ENCODE measurements at places on chromosomes 3 and 15.
A peak's percentile ranks its signal among the peaks of the same experiment; 100 is the strongest.

DNA sequence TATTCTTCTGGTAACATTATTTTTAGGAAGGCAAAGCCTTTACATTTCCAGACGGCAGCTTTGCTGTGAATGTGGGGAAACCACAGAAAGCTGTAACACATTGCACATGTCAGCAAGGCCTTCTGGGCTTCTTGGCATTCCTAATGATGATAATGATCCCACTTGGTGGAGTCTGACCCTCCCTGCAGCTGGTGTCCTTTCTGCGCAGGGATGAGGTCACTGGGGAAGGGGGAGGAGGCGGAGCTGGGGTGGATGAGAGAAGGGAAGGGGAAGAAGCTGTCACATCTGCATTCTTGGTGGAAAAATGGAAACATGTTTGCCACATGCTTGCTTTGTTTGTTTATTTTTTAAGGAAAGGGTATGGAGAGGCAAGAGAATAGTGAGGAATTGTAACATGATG lies 68.6 kb downstream of the FILIP1L start:
- DNase-seq, result no peak

GRCh38 chr15:64743691-64744090 lies 31.7 kb downstream of the RBPMS2 start:
- DNase-seq, result no peak

DNA sequence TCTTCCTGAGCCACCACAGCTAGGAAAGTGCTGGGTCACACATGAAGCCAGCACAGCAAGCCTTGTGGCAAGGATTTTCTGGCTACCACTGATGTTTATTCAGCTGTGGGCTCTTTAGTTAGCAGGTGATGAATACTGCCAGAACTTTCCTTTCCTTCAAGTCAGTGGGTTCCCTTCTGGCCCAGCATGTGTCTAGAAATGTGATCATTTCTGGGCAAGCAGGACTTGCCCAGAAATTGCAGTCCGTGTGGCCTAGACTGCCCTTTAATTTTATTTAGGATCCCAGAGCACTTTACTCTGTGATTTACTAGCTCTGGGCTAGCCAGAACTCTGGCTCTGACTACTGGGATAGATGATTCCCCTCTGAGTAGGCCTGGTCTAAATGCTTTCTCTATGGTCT lies 397.5 kb downstream of the ZIC4 start:
- no peak for DNase-seq

GRCh38 chr3:45137656-45138181 lies 8.5 kb downstream of the CDCP1 start:
- no peak for DNase-seq

GRCh38 chr15:88476635-88477060 lies 9.1 kb downstream of the MRPS11 start:
- DNase-seq, result no peak

DNA sequence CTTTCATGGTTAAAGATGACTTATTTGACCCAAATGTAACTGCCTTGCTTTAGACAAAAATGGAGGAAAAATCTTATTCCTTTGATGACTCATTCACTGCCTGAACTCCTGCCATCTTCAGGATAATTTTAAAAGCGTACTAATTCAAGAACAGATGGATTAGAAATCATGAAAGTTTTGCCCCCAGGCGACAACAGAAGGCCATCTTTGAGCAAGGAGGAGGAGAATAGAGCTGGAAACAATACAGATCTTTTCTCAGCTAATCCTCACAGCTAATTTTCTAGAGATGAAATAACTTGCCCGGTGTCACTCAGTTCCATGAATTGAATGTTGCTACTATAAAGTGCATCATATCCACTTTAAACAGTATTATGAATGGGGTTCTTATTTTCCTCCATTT lies 324.7 kb upstream of the RARB start:
- DNase-seq, result no peak

GRCh38 chr3:156388497-156389448 lies 166.1 kb downstream of the SSR3 start:
- DNase-seq, result no peak

DNA sequence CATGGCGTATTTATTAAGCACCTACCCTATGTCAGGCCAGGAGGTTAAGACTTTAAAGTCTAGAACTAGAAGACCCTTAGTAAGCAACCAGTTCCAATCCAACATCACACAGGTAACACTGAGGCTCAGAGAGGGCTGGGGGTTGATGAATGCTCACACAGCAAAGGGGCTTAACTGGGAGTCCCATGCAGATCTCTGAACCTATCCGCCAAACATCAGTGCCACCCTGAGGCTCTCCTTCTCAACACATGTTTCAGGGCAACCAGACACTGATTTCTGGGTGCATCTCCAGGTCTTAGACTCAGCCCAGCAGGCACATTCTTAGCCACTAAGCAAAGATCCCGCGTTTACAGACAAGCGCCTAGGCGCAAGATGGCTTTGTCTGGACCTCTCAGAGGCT lies 92.0 kb upstream of the SLC6A11 start:
- DNase-seq, result no peak

- DNase-seq, result no peak
These were observed 520.6 kb downstream of the MFSD1 start for GRCh38 chr3:159322322-159322939.

DNA sequence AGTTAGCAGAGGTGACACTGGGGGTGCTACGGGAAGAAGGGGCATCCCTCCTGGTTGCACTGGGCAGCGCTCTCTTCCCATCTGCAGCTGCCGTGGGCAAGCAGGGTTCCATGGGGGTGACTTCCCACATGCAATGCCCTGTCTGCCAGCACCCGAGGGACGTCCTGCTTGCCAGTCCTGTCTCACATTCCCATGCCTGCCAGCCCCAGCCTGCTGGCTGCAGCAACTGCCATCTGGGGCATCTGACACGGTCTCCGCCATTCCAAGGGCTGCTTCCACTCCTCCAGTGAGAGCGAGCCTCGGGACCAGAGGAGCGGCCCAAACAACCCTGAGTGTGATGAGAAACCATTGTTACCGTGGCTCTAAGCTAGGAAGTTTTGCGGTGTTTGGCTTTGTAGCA lies 45.4 kb upstream of the RPL32 start:
- no peak for DNase-seq

DNA sequence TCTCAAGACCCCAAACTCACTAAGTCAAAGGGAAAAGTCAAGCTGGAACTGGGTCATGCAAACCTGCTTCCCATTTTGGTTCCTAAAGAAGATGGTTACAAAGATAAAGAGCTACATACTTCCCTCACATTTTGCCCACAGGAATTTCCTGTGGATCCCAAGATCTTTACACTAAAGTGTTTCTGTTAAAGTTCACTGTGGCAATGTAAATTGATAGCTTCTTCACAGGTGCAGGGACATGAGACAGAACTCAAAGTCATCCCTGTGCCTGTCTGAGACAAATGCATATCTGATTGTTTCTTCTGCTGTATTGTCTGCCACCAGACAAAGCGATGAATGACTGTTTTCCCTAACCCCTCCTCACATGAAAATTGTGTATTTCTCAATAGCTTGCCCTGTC lies 567.8 kb downstream of the ZIC1 start:
- DNase-seq, result no peak

DNA sequence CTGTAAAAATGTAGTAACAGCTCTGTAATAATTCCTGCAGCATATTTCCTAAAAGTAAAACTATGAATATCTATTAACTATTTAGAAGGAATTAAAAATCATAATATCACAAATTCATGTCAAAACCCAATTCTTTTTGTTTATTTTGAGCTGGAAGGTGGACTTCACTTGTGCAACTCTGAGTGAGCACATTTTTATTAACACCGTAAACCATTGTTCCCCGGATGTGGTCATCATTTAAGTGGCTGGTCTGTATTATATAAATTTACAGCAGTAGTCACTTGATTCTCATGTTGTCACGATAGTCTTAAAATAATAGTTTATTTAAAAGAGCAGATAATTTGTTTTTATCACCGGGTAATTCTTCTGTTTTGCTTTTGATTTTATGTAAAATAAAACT lies 43.0 kb upstream of the UTS2B start:
- DNase-seq, result no peak

- no peak for DNase-seq
These were observed 34.4 kb downstream of the GLCE start for GRCh38 chr15:69194854-69195253.

DNA sequence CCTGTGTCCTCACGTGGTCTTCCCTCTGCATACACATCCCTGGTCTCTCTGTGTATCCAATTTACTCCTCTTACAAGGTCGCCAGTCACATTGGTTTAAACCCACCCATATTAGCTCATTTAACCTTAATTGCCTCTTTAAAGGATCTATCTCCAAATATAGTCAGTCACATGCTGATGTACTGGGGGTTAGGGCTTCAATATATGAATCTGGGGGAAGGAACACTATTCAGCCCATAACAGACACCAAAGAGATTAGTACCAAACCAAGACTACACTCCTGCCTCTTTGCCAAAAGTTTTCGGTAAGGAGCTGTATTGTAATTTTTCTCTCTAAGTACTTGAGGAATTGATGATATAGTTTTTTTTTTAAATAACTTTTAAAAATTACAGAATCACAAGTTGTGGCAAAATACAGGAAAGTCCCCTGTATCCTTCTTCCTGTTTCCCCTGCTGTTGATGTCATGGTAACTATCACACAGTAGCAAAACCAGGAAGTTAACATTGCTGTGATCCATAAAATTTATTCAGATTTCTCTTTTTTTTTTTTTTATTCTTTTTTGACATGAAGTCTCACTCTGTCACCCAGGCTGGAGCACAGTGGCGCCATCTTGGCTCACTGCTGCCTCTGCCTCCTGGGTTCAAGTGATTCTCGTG lies 67.8 kb downstream of the SLCO3A1 start:
- no peak for DNase-seq

DNA sequence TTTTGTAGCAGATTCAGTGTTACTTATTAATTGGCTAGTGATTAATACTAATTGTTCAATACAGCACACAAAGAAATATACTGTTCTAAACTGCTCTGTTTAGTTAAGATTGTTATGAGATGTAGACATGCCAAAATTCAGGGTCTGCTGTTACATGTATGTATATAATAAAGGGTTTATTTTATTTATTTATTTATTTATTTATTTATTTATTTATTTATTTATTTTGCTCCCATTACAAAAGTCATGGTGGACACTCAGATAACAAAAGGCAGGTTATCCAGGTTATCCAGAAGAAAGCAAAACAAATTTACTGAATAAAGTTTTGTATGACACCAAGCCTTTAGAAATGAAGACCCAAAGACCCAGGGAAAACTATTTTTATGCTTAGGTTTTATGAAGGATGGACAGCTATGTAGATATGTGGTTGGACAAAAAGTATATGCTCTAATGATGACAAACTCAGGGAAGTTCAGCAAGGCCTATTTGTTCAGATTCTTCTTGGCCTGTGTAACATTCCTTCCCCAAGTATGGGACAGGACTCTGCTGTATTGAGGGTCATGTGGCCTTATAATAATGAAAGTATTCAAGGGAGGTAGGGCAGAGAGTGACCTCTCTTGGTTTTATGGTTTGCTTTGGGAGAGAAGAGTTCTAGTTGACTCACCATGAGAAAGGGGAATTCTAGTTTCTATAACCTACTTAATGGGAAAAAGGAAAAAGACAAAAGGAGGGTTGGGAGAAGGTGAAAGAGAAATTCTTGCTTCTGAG lies 1056.8 kb downstream of the ROBO2 start:
- DNase-seq, result no peak

DNA sequence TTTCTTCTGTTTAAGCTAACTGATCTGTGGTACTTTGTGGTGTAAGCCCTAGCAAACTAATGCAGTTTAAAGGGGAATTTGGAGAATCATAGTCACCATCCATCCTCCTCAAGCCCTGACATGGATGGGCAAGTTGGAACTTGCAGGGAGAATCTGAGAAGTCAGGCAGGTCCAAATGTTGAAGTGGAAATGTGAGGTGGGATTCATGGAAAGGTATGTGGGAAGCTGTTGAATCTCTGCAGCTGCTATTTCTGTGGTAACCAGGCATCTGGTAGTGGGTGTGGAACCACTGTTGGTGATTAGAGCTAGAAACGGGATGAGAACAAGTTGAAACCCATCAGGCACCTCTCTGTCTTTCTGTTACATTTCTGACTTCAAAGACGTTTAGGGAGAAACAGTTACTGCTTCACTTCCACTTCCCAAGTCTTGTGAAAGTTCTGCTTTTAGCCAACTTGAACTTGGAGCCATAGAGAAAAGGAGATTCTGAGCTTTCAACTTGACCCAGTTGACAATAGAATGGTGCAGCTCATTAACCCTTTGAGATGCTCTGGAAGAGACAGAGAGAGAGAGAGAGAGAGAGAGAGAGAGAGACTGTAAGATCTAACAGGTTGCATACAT lies 38.1 kb upstream of the NMNAT3 start:
- no peak for DNase-seq

GRCh38 chr15:25709437-25710159 lies 153.5 kb downstream of the ATP10A start:
- DNase-seq, result no peak

DNA sequence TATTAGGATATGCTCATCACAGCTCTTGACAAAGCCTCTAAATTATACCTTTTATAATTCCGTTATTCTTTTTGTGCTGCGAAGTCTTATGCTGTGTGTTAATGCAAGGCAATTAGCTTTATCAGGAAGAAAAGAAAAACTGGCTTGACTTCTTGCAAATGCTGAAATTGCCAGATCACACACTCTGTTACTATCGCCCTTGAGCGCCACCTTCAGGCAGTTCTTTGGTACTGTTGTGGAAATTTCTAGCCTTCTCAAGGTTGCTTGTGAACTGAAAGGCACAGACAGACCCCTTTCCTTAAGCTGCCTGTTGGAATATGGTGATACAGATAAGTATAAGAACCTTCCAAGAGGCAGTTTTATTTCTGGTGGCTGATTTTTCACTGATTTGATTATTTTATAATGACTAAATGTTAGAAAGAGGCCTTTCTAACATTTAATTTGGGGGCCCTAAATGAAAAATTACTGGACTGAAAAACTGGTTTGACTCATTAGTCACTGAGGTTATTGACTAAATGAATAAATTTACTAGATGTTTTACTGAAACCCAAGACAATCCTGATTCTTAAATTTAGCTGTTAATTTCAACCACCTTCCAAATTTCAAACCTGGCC lies 126.2 kb upstream of the RASGRP1 start:
- DNase-seq, result peak; percentile 15

DNA sequence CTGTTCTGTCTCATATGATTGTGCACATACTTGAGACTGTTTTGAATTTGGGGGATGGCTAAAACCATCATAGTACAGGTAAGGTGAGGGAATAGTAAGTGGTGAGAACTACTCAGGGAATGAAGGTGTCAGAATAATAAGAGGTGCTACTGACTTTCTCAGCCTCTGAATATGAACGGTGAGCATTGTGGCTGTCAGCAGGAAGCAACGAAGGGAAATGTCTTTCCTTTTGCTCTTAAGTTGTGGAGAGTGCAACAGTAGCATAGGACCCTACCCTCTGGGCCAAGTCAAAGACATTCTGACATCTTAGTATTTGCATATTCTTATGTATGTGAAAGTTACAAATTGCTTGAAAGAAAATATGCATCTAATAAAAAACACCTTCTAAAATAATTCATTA lies 5.1 kb downstream of the CCR5 start:
- no peak for DNase-seq

DNA sequence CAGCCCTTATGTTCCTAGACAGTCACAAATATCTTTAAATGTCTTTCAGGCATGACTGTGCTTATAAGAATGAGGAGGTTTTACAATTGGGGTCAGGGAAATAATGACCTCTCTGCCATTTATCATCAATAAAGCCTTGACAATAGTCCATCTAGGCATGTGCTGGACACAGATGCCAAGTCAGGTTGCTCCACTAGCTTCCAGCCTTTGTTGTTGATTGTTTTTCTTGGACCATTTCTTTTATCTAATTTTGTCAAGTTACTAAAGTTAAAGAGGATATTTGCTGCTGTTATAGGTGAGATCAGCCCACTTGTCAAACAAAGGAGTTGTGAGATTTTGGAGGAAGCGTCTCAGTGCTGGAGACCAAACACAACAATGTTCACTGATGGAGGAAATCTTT lies 628.0 kb downstream of the ROBO2 start:
- DNase-seq, result no peak
